Amygdala (tissue), 56 donors: ENCODE measurements at places on chromosomes 1 and 21.

DNA sequence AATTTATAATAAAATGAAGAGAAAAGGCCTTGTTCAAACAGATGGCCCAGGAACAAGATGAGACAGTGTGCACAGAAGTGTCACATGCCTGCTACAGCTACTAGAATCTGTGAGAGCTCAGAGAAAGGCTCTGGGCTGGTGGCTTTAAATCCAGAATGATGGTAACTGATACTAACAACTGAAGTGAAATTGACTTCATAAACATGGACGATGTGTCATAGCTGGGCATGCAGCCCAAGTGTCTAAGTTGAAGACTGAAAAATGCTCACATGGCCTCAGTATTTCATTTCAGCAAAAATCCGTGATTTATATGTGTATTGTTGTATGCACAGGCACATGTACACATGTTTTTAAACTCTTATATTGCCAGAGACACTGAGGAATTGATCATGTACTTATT, 208.3 kb upstream of the RUNX1 start:
- DNase-seq: no peak

- DNase-seq: no peak
These were observed 540 bp downstream of the BCAN start for GRCh38 chr1:156642265-156643048.

GRCh38 chr1:20883766-20884165, 96.7 kb upstream of the HP1BP3 start:
- DNase-seq: no peak

GRCh38 chr1:203669739-203670138, 43.1 kb downstream of the ATP2B4 start:
- no peak for DNase-seq

GRCh38 chr1:94646786-94647555, 105.4 kb upstream of the F3 start:
- DNase-seq: no peak

DNA sequence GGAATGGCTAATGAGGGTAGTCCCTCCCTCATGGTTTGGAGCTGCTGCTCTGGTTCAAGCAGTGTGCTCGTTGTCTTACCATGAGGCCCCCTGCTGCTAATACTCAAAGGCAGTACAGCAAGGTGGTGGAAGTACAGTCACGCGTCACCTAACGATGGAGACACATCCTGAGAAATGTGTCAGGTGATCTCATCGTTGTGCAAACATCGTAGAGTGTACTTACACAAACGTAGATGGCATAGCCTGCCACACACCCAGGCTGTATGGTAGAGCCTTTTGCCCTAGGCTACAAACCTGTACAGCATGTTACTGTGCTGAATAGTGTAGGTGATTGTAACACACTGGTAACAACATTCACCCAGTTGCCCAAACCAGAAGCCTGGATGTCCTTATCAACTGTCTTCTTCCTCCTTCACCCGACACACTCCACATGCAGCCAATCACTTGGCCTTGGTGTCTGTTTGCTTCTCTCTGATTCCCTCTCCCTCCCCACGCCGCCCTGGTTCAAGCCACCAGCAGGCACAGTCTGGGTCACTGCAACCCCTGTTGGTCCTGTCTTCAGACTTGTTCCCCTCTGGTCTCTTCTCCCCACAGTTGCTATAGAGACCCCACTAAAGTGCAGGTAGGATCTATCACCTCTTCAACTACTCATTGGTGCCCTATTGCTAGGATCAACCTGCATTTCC, 6.0 kb upstream of the KCNA2 start:
- no peak for DNase-seq

- DNase-seq: no peak
These were observed 78.9 kb downstream of the TGFBR3 start for GRCh38 chr1:91806769-91807700.

- no peak for DNase-seq
These were observed 39.5 kb upstream of the C1orf87 start for GRCh38 chr1:60113028-60113427.

DNA sequence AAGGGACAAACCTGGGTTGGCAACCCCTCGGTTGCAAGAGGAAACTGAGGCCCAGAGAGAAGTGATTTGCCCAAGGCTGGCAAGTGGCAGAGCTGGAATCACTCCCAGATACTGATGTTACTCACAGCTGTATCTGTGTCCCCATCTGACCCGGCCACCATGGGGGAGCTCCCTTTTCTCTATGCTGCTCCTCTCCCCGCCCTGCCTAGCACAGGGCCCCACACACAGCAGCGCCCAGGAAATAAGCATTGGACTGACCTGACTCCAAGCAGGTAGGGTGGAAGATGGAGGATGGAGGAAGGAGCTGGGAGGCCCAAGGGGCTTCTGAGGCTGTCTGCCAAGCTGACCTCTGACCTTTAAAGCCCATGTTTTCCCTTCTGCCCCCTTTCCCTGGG, 3.0 kb upstream of the FBLIM1 start:
- DNase-seq: no peak

DNA sequence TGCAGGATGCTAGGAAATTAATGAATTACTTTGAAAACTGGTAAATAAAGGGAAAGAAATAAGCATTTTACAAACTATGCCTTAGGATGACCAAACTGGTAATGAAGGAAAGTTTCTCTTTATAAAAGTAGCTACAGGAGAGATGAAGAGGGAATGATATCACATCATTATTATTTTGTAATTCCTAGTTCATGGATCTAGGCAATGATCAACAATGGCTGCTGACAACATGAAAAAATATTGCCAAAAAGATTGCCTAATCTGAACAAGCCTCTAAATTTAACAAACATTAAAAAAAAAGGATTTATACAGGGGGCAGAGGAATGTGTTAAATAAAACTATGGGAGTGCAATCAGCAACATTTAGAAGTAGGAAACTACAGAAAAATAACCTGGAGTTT, 38.9 kb downstream of the NOS1AP start:
- DNase-seq: no peak

DNA sequence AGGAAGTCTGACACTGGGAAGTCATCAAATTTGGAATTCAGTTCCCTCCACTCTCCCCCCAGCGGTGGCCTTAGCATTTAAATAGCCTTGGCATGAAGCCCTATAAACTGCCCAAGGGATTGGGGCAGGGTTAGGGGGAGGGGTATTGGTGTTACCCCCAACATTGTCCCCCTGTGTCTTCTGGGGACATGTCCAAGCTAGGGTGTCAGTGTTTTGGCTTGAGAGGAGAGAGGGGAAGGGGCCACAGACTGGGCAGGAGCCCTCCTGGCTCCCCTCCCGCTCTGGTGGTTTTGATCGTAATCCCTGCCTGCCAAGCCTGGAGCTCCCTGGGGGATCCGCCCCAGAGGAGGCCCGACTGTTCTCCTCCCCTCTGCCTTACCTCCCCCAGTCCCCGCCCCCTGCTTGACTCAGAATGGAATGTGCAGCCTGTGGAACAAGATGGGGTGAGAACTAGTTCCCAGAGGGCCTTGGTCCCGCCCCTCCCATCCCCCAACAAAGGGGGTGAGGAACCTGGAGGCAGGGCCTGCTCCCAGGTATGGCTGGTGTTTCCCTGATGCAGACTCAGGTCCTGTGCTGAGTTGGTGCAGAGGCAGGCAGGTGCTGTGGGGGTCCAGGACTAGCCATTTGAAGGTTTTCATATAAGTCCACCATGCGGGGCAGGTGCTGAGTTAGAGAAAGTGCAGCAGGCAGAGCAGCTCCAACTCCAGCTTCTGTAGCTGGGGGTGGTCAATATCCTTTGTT, 7.4 kb downstream of the SOX13 start:
- DNase-seq: peak; percentile 10

GRCh38 chr1:192793983-192794767, 14.7 kb upstream of the RGS2 start:
- DNase-seq: no peak

GRCh38 chr1:53734650-53735211, 4.2 kb downstream of the GLIS1 start:
- DNase-seq: no peak

- DNase-seq: no peak
These were observed 52.9 kb downstream of the SNRPE start for GRCh38 chr1:203914292-203914691.

DNA sequence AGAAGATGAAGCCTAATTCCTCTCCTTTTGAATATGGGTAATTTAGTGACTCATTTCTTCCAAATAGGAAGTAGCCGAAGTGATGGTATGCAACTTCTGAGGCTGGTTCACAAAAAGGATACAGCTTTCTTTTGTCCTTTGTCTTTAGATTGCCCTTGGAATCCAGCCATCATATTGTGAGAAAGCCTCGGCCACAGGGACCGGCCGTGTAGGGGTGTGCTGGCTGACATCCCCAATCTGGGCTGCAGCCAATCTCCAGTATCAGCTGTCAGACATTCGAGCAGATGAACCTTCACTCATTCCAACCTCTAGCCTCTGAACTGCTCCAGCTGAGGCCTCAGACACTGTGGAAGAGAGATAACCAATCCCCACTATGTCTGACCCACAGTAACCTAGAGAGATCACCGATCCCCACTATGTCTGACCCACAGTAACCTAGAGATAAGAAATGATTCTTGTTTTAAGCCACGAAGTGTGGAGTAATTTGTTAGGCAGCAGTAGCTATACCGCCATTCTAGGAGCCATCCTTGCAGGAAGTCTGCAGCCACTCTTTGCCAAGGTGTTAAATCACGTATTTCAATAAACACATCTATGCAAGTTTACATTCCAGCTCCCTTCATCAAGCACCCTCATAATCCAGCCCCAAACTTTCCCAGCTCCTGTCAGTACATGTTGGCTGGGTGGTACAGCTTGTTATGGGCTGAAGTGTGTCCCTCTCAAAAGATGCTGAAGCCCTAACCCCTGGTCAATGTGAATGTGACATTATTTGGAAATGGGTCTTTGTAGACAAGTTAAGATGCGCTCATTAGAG, 2.9 kb upstream of the DIP2A start:
- peak; percentile 26 for DNase-seq

DNA sequence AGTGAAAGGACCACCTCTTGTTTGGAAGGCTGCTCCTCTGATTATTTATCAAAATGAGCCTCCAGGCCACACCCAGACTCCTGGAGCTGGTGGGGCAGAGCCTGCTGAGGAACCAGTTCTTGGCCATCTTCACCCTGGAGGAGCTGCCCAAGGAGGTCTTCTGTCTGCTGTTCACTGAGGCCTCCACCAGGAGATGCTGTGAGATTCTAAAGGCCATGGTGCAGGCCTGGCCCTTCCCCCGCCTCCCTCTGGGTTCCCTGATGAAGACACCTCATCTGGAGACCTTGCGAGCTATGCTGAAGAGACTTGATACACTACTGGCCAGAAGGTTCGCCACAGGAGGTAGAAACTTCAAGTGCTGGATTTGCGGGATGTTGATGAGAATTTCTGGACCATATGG, 61.7 kb upstream of the GJA8 start:
- DNase-seq: no peak

GRCh38 chr1:67977756-67978155, 72.7 kb downstream of the DIRAS3 start:
- no peak for DNase-seq

GRCh38 chr1:88701275-88701674, 17.2 kb downstream of the PKN2 start:
- DNase-seq: no peak

DNA sequence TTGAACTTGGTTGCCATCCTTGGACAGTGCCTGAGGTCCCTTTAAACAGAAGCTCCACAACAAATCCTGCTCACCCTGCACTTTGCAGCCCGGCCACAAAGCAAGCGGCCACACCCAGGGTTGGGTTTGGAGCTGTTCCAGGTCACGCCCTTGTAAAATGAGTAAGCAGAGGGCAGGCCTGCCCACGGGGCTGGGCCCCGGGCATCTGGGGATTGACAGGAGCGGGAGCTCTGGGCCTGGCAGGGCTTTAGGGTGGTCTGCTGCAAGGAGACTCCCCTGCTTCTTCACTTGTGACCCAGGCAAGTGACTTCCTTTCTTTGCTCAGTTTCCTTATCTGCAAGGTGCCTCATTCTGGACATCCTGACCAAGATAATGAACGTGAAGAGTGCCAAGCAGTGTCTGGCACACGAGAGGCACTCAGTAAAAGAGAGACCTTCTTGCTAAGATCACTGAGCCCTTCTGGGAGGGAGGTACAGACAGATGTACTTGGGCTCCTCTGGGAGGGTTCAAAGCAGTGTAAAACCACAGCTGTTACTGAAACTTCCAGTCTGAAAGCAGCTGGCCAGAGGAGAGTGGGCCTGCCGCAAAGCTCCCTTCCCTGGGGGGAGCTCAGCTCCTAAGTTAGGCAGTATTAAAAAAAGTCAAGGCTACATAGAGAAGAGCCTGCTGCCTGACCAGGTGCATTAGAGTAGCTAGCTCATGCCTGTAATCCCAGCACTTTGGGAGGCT, 2.6 kb downstream of the E2F2 start:
- no peak for DNase-seq

DNA sequence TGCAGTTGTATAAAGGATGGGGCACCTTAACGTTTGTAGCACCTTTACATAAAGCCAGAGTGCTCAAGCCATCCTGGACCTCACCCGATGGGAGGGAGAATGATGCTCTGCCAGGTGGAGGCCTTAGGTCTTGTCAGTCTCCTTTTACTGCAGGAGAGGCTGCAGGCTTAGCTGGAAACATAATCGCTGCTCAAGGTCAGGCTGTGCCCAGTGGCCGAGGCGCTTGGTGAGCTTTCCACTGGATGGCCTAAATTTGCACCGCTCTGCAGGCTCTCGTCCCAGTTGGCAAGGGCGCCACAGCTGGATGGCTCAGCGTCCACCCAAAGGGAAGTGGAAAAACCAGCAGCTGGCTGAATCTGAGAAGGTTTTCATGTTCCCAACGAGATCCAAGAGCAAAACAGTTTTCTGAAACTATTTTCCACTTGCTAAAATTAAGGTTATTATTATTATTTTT, 438.9 kb downstream of the CAMTA1 start:
- DNase-seq: no peak

GRCh38 chr1:237763751-237764150, 127.0 kb downstream of the ZP4 start:
- DNase-seq: no peak

GRCh38 chr1:96259399-96259798, 462.2 kb upstream of the PTBP2 start:
- no peak for DNase-seq

- DNase-seq: no peak
These were observed 227.1 kb downstream of the DUSP10 start for GRCh38 chr1:221514806-221515205.

DNA sequence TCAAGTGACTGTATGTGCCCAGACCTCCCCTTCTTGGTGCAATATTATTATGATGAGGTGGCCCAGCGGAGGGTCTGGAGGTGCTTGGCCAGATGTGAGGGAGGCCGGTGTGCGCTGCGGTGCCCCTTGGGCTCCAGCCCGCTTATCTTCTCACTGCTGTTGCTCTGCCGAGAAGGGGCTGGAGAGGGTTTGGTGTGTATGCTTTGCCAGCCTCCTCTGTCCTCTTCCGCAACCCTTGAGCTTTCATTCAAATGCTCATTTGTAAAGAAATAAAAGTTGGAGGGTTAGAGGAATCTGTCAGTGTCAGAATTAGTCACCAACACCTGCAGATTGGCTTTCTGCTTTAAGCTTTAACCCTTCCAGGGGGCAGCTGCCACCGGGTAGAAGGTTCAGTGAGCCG, 19.7 kb downstream of the RNF220 start:
- DNase-seq: no peak
